ENCODE measurements at places on chromosomes 5 and 9. TPM values are rescaled to one million over a fixed set of nuclear protein-coding genes. Genes with fewer than 3 reads are reported as not detected.

DNA sequence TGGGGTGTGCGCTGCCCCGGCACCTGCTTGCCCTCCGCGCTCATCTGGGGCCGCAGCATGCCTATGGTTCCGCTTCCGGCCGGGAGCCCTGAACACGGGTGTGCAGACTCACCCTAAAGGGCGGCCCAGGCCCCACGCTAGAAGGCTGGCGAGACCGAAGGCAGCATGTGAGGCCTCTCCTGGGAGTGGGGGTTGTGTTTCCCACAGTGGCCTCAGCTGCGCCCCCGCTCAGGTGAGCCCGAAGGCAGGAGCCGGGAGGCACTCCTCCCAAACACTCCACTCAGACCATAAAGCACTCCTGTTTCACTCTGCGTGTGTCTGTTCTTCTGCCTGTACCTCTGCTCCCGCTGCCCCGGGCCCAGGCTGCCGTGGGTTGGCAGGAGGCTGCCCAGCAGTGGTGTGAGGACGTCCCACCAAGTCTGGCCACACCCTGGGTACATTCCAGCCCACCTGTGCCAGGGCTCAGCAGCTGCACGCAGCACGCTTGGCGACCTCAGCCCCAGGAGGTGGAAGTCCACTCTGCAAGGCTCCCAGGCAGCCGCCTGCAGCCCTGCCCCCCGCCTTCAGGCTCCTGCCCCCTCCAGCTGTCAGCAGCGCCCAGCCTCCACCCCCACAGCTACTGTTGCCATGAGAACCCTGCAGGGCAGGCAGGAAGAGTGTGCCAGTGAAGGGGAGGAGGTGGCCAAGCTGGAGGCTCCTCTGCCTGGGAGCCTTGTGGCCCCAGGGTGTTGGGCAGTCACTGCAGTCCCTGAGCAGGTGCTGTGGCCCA lies 1.2 kb upstream of the AJM1 start:
- peaks cover 9% of the 10 kb centered on the region for H3K36me3 ChIP-seq
- no peak for DNase-seq
- H3K27ac ChIP-seq = no peak overlapping the region
- no peak overlapping the region for H3K4me3 ChIP-seq
- H3K27me3 ChIP-seq = peaks cover 5% of the 10 kb centered on the region

Gene CD74
- total RNA-seq = 1,158 TPM

DNA sequence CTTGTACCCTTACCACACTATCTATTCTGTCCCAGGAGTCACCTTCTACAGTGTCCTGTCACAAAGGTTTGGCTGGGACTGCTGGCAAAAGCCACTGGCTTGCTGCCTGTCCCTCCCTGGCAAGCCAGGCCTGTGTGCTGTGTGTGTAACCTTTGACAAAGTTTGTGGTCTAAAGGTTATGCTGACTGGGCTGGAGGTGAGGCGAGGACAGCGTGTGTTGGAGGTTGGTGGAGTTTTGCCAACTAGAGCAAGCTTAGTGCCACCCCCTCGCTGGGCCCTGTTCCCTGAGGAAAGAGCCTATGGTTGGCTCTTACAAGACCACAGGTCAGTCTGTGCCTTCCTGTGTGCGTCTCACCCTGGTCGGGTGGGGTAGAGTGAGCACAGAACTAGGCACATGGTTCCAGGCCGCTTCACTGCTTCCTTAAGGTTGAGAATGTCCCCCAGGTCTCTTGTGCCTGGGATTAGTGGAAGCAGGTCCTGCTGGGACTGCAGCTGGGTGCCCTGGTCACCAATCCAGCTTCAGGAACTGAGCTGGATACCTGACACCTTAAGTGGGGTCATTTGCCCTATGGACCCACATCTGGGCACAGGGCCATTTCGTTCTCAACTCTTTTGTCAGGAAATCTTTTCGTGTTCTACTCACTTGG lies 152.2 kb downstream of the GADD45G start:
- H3K36me3 ChIP-seq = no peaks in the 10 kb centered on the region
- H3K4me1 ChIP-seq = peaks cover 7% of the 10 kb centered on the region
- peaks cover 8% of the 10 kb centered on the region for H3K27me3 ChIP-seq
- H3K4me3 ChIP-seq = no peak overlapping the region

Gene CDKN2B-AS1
- total RNA-seq = 2.6 TPM

DNA sequence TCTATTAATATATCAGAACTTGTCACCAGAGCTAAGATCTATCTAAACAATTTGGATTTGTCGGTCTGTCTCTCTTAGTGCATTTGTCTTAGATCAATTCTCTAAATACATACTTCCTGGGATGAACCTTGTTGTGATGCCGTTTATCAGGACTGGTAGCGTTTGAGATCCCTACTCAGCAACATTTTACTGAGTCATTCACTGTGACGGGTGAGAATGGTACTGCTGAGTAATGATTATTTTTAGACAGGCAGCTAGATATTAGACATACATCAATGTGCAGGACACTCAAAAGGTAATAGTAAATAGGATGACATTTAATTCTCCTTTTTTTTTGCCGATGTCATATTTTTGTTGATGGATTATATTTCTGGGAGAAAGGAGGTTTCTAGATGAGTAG lies 209.0 kb downstream of the CSNK1G3 start:
- no peak overlapping the region for H3K27ac ChIP-seq
- no peak for DNase-seq
- H3K36me3 ChIP-seq = no peaks in the 10 kb centered on the region
- no peaks in the 10 kb centered on the region for H3K4me1 ChIP-seq
- H3K4me3 ChIP-seq = no peak overlapping the region

DNA sequence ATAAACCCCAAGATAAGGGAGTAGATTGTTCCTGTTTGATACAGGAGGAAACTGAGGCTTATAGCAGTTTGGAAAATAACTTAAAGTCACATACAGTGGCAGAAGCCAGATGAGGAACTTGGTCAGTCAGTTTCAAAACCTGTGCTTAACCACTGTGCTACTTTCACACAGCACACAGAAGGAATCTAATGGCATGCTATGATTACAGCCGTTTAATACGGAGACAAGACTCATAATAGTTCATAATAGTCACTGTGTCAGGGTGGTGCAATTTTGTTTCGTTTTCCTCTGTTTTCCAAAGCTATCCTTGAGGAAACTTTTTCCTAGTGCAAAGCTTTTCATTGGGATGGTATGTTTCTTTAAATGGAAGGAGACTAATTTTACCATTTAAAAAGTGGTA lies 112.3 kb downstream of the GCNT1 start:
- DNase-seq = no peak
- H3K27ac ChIP-seq = peak overlapping the region; percentile 61
- peak overlapping the region; percentile 69 for H3K4me3 ChIP-seq
- peaks cover 4% of the 10 kb centered on the region for H3K27me3 ChIP-seq
- H3K36me3 ChIP-seq = peaks cover 15% of the 10 kb centered on the region
- peaks cover 49% of the 10 kb centered on the region for H3K4me1 ChIP-seq

Gene SPINK13
- total RNA-seq = not detected

Gene DAPK1
- total RNA-seq = 0.86 TPM

DNA sequence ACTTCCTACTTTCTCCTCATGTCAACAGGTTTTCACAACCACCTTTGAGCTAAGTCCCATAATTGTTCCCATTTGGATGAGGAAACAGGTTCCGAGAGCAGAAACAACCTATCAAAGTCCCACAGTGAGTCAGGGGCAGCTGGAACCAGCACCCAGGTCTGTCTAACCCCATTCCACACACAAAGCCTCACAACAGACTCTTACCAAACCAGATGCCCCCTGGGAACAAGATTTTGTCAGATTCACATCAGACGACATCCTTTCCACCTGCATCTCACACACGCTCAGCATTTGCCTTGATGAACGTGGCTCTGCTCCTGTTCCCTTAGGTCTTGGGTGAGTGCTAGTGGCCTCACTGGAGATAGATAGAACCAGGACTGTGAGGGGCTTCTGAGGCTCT lies 17.0 kb downstream of the SWI5 start:
- H3K27ac ChIP-seq = no peak overlapping the region
- H3K4me3 ChIP-seq = no peak overlapping the region
- H3K27me3 ChIP-seq = no peaks in the 10 kb centered on the region
- no peaks in the 10 kb centered on the region for H3K36me3 ChIP-seq
- H3K4me1 ChIP-seq = peaks cover 1% of the 10 kb centered on the region
- no peak for DNase-seq

Gene SPINK4
- not detected for total RNA-seq

DNA sequence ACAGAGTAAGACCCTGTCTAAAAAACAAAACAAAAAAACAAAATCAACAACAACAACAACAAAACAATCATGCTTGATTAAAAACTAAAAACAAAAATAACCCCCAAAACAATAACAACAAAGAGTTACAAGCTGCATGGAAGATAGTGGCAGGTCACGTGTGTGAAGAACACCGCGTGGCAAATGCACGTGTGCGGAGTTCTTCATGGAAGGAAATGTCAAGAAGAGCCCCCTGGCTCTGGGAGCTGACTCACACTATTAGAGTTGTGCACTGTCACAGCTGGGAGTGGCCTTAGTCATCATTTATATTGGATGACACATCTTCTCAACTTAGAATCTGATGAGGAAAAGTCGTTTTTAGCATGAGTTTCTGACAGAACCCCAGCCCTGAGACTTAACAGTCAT lies 110.5 kb downstream of the JMY start:
- H3K27me3 ChIP-seq = peaks cover 1% of the 10 kb centered on the region
- no peaks in the 10 kb centered on the region for H3K36me3 ChIP-seq
- no peak overlapping the region for H3K27ac ChIP-seq

GRCh38 chr9:21993893-21994555 lies at the start of gene CDKN2A:
Gene CDKN2A, minus strand, starts transcription at chr9:21994392.
- H3K27me3 ChIP-seq = peaks cover 14% of the 10 kb centered on the region
- H3K36me3 ChIP-seq = peaks cover 20% of the 10 kb centered on the region
- peaks cover 36% of the 10 kb centered on the region for H3K4me1 ChIP-seq
- H3K4me3 ChIP-seq = peak within 1 kb of the TSS; percentile 96

GRCh38 chr5:27830546-27830945 lies 792.2 kb upstream of the CDH9 start:
- no peaks in the 10 kb centered on the region for H3K4me1 ChIP-seq
- no peaks in the 10 kb centered on the region for H3K27me3 ChIP-seq
- H3K4me3 ChIP-seq = no peak overlapping the region
- no peaks in the 10 kb centered on the region for H3K36me3 ChIP-seq
- no peak overlapping the region for H3K27ac ChIP-seq

GRCh38 chr5:71601222-71602026 lies 14.3 kb downstream of the MCCC2 start:
- peak overlapping the region; percentile 98 for H3K27ac ChIP-seq
- peak overlapping the region; percentile 22 for H3K4me3 ChIP-seq
- DNase-seq = peak; percentile 85
- no peaks in the 10 kb centered on the region for H3K27me3 ChIP-seq

DNA sequence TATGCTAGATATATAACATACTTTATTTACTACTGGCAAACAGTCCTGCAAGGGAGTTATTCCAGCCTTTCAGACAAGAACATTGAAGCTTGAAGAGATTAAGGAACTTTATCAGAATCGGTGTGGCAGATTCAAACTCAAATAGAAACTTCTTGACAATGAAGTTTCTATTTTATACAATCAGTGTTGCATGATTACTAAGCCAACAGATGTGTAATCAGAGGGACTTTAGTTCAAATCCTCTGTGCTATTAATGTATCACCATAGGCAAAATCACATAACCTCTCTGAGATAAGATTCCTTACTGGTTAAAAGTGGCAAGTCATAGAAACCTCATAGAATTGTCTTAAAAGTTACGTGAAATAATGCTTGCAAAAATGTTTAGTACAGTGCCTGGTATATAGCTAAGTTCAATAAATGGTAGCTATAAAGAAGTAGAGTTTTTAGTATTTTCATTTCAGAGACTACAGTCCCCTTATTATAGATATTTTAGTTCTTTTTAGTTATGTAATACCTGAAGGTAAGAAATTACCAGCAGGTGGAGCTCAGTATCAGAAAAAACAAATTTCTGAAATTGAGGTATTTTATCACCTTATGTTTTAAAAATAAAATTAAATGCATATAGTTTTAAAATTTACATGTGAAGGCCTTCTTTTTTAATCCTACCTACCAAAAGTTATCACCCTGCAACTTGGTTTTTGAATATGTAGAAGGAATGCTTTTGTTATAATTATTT lies 172.1 kb downstream of the FER start:
- no peaks in the 10 kb centered on the region for H3K36me3 ChIP-seq
- H3K27me3 ChIP-seq = no peaks in the 10 kb centered on the region
- H3K4me1 ChIP-seq = peaks cover 2% of the 10 kb centered on the region
- no peak overlapping the region for H3K27ac ChIP-seq
- H3K4me3 ChIP-seq = no peak overlapping the region
- no peak for DNase-seq

Gene RMRP
- total RNA-seq = 10,678 TPM

Gene PALM2AKAP2
- total RNA-seq = not detected

Gene C9orf43
- total RNA-seq = 0.40 TPM

Data from activated CD4-positive, alpha-beta memory T cell treated with anti-CD3 and anti-CD28 coated beads, Interleukin-2, amount 10 ng/mL, durations not matched to agents 7 days and 5 days (primary cell).